NCI-H2029 treated with DMSO at 0.1 percent for 48 hours (cell line): ENCODE measurements at places on chromosomes 4 and X.

DNA sequence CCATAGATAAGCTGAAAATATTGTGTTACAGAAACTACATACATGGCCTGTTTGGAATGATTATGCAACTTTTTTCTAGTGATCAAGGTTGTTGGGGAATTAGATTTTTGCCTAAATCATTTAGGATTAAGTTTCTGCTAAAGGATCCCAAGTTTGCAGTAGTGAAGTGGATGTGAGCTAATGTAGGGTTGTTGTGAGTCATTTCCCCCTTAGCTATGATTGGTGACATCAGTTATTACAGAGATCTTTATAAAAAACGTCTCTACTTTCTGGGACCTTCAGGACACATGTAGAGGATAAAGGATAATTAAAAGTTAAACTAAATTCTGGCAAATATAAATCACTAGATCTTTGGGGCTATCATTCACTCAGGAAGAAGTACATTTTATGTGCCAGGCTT lies 133.3 kb downstream of the GATB start:
- DNase-seq: no peak

DNA sequence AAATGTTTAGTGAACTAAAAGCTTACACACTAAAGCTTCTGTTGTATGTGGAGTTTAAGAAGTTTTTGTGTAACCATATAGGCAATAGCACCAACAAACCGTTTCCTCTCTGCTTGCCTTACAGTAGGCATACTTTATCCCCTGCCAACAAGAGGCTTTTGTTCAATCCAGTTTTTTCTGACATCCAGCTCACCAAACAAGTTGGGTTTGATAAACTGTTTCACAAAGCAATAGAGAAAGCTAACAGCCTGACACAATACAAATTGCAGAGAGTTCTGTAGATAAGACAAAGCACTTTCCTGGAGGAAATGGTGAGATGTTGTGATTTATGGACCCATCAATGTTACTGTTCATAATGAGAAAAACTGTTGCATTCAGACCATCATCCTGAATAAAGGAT lies 53.8 kb downstream of the PACRGL start:
- DNase-seq: no peak

- no peak for DNase-seq
Observed at GRCh38 chr4:7941111-7941964, 1.7 kb upstream of the AFAP1 start.

DNA sequence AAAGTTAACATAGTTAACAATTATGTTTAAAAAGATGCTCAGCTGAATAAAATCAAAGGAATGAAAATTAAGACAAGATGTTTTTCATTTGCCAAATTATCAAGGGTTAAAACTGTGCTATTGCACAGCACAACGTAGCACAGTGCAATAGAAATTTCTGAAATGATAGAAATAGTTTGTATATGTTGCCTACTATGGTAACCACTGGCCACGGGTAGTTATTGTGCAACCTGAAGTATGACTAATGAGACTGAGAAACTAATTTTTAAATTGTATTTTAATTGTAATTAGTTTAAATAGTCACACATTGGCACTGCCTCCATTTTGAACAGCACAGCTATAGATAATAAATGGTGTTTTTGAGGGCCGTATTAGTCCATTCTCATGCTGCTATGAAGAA lies 343.1 kb upstream of the FAM241A start:
- DNase-seq: no peak

GRCh38 chr4:158610790-158611189 lies 60.9 kb downstream of the C4orf46 start:
- DNase-seq: no peak

DNA sequence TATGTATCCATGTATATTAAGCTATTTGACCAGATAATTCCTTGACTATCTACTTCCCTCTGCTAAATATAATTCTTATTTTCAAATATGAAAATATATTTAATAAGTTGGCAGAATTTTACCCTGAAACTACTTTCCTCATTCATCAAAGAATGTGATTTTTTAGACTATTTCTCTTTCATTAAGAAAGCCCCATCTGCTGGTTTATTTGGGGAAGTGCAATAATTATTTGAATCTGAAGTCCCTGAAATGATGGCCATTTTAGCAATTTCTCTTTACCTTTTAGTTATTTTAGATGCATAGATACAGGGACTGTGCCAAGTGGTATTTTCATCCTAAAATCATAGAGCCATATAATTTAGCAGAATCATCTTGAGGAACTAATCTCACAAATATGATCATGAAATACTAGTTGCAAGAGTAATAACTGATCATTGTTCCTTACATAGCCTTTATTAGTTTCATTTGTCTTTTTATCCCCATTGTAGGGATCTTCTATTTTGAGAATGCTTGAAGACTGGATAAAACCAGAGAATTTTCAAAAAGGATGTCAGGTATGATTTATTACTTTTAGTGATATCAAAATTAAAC lies 39.0 kb downstream of the ENPEP start:
- peak; percentile 41 for DNase-seq

DNA sequence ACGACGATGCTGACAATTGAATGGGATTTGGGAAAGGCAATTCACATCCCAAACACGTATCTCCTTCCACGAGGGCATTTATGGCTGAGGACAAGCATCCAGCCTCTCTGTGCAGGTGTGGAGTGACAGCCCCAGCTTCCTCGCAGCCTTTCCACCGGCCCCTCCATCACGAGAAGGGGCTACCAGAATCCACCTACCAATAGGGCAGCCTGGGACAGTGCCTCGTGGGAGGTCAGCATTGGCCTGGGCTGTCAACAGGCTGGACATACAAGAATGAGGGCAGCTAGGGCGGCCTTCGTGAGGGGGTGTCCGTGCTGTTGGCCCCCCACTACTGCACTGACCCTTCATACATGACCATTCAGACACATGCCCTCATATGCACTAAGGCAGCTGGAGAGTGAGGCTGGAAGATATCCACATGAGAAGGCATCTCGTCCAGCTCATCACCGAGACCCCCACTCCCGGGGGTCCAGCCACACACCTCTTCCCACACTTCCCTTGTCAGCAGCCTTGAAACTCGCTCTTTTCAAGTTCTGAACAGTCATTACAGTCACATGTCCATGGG lies 81.0 kb upstream of the ADRA2C start:
- no peak for DNase-seq

DNA sequence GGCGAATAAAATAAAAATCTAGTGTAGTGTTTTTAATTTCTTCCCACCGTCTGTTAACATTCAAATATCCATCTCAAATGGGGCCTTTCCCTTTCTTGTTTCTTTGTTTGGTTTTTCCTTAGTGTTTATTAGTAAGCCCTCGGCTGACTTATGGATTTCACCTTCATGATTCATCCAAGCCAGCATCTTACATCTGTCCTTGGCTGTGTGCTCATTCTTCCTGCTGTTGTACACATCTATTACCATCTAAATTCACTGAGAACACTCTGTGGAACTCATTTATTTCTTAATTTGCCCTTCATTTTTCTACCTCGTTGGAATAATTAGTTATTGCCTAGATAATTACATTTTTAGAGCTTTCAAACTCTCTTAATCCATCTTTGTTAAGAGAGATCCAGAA lies 84.9 kb downstream of the SPCS3 start:
- DNase-seq: no peak
